ENCODE measurements at places on chromosomes 3 and 15.
A peak's percentile ranks its signal among the peaks of the same experiment; 100 is the strongest.

- no peak for DNase-seq
These were observed 77.0 kb upstream of the PLSCR5 start for GRCh38 chr3:146682171-146682570.

GRCh38 chr15:101477851-101478362 is 11.6 kb downstream of the PCSK6 start:
- no peak for DNase-seq

DNA sequence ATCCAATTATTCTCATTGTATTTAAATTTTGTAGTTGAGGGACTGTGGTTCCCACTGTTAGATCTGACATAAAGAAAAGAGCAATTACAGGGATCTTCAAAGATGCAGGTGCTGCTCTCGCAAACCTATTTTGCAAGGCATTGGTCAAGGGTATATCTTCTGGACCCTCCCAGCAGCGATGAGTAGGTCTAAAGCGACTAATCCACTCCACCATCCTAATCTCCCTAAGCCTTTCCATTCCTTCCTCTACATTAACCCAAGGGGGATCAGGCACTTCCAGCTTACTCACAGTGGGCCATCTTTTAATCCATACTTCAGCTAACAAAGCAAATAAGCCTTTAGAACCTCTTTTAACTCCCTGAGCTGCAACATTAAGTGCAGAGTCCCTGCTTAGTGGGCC is 37.0 kb upstream of the CPOX start:
- DNase-seq = no peak

DNA sequence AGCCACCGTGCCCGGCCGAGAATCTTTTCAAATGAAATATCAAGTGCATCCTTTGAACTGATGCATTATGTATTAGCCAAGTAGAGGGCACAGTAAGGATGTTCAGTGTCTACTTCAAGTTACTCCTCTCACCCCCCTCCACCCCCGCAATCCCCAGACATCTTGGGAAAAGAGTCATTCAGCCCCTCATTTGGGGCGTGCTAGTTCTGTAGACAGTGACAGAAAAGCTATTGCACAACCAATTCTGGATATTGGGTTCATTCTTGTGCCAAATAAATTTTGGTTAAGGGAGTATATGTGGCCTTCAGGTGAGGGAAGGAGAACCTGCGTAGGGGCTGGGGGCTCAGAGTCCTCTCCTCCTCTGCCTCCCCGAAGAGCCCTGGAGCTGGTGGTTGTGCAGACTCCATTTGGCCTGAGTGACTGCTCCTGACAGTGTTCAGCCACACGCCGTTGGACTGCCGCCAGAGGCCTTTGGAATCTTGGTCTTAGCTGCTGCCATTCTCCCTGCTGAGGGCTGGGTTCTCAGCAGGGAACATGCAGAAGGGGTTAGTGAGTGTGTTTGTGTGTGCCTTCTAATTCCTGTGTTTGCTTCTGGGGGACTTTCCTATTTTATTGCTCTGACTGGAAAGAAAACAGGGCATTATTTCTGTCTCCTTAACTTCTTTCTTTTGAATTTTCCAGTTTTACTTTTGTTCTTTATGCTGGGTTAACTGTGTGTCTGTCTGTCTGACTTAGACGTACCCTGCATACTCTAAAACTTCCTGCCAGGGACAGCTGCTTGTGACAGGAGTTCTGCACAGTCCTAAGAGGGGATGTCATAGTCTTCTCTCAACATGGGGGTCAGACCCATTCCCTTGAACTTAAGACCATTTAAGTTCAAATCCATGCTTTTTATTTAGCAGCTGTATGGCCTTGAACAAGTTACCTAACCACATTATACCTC is 21.0 kb downstream of the RARB start:
- DNase-seq = no peak

GRCh38 chr3:42043099-42043813 is 47.9 kb upstream of the TRAK1 start:
- DNase-seq = no peak

- no peak for DNase-seq
These were observed 196.1 kb upstream of the P2RY1 start for GRCh38 chr3:152638707-152639450.

DNA sequence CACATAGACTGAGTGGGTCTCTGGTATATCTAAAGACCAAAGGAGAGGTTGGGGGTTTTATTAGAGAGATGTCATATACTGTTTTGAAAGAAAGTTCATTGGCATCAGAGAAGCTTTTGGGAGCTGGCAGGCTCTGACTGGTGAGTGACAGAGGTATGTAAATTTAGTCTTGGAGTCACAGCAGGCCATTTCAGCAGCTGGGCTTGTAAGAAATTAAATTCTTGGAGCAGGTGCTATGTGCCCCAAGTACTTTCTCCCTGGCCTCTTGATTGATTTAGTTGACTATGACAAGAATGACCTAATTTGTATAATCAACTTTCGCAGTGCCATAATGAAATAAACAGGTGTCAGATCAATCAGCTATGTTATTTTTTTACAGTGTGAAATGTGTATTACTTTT is 47.8 kb upstream of the CDAN1 start:
- DNase-seq = no peak

DNA sequence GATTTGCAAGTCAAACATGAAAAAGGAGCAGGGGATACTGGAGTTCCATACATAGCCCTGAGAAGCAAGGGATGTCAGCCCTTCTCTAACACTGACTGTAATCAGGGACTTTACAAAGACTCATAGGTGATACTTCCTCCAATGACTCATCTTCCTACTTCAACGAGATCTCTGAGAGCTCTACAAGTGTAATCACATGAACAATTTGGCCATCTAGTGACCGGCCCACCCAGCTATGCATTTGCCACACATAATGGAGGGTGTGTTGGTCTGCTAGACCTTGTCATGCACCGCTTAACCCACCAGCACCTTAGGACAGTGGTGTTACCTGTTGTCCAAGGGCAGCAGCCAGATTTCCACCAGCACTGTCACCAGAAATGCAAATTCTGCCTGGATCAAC is 75.3 kb downstream of the NCEH1 start:
- DNase-seq = no peak

DNA sequence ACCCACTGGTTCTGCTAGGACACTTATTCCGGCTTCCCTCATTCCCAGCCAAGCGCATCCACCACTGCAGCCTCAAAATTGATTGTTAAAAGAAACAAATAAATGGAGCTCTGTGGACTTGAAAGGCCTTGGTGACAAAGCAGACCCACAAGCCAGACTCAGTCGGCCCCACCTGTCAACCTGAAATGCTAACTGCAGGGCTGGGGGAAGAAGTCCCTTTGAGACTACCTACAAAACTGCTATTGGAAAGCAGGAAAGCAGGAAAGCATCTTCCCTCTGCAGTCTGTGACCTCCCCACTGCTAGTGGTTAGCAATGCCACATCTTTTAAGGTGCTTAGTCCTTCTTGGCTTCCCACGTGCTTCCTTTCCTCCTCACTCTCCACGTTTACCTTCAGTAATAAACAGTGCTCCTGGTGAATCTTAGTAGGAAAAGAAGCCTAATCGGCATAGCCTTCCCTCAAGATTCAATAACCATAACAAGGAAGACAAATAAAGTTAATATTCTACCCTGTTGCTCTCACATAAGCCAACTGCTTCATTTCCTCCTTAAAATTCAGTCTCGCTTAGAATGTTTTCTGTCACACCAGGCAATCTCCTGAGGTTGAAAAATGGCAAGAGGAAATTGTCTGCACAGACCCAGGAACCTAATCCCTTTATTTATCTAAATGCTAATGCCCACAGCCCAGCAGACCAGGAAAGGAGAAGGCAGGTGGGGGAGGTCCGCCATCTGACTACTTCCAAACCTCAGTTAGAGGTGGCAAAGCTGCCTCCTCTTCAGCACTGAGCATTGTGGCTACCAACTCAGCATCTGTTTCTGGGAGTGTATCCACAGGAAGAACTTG is 296.2 kb downstream of the NEK10 start:
- no peak for DNase-seq

DNA sequence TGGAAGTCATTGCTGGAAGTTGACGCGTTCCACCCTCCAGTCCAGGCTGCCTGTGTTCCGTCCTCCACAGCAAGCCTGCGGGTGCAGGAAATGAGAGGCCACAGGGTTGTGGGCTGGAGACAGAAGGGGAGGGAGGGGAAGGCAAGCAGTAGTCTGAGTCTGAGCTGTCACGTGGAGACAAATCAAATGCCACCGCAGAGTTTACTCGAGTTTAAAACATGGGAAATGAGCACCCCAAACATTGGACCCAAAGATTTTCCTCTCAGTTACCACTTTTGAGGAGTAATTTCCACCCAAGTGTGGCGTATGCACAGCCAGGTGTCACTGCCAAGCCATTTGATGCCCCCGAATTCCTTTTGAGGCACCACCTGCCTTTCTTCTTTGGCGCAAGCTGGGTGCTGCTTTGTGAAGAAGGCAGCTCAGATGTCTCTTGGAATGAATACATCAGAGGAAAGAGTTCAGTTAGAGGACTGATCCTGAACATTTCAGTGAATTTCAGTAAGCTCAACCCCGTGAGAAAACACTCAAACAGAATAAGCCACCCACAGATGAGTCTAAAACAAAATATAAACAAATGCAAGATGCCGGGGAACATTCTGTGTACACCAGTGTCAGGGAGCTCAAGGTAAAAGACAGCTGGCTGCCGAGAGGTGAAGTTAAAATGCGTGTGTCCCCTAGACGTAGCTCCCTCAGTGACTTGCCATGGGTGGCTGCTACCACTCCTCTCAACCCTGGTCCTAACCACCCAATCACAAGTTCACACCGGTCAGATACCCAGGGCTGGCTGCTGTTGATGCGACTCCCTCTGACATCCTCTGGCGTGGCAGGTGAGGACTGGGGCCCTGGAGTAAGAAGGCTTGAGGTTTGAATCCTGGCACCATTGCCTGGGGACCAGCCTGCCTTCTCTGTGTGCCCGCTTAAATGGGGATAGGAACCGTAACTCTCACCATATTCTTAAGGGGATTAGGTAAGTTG is 203.8 kb downstream of the UACA start:
- peak; percentile 21 for DNase-seq

- no peak for DNase-seq
These were observed 3.1 kb downstream of the C3orf62 start for GRCh38 chr3:49273825-49274532.

GRCh38 chr3:5499404-5499803 is 311.9 kb downstream of the EDEM1 start:
- no peak for DNase-seq

DNA sequence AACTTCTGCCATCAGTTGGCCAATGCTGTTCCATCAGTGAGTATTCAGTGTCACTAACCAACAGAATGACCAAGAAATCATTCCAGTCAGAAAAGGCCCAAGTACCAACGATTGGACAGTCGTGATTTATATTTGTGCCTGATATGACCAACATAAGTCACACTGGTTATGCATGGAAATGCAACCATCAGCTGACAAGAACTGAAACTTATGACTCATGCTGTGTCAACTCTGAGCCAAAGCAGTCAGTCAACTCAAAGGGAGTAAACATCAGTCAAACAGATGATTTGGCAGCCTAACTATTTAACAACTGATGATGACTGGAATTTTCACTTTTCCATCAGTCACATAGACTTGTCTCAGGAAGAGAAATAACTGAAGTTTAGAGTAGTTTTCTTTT is 142.4 kb downstream of the ANXA2 start:
- DNase-seq = no peak

DNA sequence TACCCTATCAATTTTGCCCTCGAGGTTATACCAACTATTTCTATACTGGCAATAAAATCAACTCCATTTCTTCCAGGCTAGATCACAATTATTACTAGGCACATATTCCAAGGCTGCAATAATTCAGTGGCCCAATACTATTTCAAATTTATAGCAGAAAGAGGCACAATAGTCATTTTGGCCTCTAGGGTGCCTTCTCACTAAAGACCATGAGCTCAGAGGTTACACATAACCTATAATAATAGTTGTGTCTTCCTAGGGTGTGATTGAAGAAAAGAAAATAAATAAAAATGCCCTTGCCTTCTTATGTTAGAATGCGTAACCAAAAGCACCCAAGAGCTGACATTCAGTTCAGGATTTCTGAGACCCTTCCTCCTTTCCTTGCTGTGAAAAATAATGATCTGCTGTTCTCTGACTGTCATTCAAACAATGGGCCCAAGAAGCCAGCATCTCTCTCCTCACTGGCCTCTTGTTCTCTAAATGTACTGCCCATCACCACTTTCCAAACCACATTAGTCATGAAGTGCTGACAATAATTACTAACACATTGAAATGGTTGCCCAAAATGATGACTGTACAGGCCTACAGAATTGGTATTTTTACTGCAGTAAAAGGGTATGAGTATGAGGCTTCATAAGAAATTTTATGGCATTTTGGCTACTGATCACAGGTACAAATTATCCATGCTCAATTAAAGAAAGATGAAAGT is 244.8 kb downstream of the LRRN1 start:
- DNase-seq = no peak

- DNase-seq = no peak
These were observed 158.4 kb downstream of the TIGIT start for GRCh38 chr3:114452256-114452655.

DNA sequence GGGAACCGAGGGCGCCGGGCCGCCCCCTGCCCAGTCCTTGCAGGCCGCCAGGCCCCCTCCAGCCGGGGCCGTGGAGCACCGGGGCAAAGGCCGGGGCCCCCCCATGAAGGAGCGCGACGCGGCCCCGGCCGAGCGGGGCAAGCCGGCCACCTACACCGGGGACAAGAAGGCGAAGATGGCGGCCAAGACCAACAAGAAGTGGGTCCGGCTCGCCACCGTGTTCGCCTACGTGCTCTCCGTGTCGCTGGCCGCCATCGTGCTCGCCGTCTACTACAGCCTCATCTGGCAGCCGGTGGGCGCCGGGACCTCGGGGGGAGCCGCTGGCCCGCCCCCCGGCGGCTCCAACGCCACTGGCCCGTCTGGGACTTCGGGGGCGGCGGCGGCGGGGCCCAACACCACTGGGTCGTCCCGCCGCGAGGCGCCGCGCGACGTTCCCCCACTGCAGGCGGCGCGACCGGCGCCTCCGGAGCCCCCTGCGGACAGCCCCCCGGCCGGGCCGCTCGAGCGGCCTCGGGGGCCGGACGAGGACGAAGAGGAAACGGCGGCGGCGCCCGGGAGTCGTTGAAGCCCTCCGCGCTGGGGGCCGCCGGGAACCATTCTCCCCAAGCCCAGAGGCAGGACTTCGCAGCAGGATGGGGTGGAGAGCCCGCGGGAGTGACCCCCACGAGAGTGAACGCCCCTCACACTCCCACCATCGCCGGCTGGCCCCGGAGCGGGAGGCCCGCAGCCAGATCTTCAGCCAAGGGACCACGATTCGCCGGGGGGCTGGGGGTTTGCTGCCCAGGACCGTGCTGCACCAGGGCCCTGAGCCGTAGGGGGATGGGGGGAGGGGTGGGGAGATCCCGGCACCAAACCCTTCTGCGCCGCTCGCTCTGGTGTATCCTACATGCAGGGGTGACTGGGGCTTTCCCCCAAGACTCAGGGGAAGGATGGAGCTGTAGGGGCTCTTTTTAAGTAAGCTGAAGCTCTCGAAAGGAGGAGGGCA is 753 bp downstream of the INAFM2 start:
- DNase-seq = no peak

DNA sequence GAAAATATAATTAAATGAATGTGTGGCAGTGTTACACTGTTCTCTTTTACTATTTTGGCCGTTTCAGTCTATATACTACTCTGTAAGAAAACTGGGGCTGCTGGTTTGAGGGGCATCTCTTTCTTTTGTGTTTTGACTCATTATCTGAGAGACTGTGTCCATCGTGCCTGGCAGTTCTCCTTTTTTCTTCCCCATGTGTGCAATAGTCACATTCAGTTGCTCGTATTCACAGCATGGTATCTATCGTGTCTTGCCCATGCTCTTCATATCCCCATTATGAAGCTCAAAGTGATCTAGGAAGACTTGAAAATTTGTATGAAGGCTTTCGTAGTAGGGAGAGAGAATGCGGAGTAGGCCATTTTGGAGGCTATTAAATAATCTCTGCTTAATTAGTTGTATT is 29.8 kb upstream of the FAH start:
- no peak for DNase-seq
